Activated CD4-positive, CD25-positive, alpha-beta regulatory T cell treated with anti-CD3 and anti-CD28 coated beads, Interleukin-2, amount 50 U/mL, for 16 hours (primary cell): ENCODE measurements at places on chromosomes 5 and 9.

DNA sequence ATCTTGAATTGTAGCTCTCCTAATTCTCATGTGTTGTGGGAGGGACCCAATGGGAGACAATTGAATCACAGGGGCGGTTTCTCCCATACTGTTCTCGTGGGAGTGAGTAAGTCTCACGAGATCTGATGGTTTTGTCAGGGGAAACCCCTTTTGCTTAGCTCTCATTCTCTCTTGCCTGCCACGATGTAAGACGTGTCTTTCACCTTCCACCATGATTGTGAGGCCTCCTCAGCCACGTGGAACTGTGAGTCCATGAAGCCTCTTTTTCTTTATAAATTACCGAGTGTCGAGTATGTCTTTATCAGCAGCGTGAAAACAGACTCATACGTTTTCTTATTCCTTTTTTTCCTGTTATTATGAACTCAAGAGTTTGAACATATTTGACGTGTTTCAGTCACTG is 39.1 kb downstream of the RETREG1 start:
- no peak for DNase-seq

- DNase-seq: no peak
These were observed 72.3 kb downstream of the DROSHA start for GRCh38 chr5:31459594-31459993.

GRCh38 chr5:154112255-154112654 is 73.5 kb downstream of the MFAP3 start:
- no peak for DNase-seq

- DNase-seq: no peak
These were observed 10.2 kb downstream of the COL27A1 start for GRCh38 chr9:114165407-114166102.

DNA sequence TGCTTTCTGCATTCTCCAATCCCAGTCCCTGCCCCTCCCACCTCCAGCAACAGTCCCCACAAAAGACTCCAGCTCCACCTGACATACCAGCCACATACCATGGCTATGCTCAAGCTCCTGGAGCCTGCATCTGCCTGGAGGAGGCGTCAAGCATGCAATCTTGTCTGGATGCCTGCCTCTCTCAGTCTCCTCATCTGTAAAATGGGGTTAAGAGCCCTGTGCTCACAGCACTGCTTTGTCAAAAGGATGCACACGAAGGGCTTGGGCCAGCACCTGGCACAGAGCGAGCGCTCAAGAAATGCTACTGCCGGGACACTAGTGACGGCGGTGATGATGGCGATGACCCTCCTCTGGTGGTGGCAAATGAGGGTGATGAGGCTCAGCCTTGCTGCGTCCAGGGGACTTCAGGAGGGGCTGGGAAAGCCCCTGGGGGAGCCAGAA is 202.9 kb upstream of the IER5L start:
- DNase-seq: no peak

DNA sequence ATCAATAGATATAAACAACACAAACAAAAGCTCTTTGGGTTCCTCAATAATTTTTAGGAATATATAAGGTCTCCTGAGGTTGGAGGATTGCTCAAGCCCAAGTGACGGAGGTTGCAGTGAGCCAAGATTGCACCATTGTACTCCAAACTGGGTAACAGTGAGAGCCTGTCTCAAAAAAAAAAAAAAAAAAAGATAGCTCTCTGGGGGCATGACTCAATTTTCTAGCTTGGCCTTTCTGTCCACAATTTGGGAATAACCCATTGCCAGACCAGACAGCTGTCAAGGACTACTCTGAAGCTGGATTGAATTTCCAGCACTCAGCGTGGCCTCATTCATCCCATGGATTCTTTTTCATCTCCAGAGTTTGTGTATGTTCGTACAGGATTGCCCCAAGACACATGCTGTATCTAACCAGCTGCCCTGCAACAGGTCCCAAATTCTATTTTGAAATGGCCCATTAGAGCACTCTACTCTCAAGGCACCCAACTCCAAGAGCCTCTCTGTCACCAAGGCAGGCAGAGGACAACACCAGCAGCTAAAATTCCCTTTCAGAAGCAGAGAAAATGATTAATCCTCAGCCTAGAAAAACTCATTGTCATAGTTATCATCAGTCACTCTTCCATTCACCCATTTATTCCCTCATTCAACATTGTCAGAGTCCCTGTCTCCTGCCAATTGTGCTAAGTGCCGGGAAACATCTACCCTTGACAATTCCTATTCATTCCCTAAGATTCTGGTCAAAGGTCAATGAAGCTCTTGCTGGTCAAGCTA is 8.7 kb downstream of the FAM193B start:
- DNase-seq: no peak

GRCh38 chr9:4475301-4475700 is 15.0 kb upstream of the SLC1A1 start:
- DNase-seq: no peak

- DNase-seq: no peak
These were observed 417.1 kb downstream of the CSNK1G3 start for GRCh38 chr5:123929055-123929474.

GRCh38 chr5:60161340-60161934 is 267.9 kb upstream of the PDE4D start:
- no peak for DNase-seq

DNA sequence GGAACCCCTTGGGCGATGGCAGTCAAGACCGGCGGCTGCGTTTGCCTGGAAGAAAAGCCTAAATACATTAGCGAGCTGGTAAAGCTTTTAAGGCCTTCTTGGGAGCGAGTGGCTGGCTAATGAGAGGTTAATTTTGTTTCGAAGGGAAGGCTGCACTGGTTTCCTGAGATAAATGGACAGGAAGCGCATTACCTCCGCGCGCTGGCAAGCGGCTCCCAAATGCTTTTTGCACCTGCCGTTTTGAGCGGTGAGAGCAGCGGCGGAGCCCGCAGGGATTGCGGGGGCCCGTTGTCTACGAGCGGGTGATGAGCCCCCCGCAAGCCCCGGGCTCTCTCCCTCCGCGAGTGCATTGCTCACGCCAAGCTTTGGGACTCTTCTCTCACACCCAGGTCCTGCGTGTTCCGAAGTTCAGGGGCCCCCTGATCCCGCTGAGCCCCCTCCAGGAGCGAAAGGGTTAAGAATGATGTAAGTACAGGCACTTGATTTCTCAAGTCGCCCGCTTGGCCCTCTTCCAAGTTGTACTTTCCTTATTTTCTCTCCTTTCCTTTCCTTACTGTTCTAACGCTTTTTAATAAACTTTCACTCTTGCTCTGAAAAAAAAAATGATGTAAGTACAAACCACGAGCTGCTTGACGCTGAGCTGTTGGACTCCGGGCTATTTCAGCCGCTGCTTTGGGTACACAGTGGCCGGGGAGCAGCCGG is 3.1 kb upstream of the RGMB start:
- no peak for DNase-seq

GRCh38 chr9:98794802-98795201 is 1.6 kb downstream of the ANKS6 start:
- DNase-seq: no peak

DNA sequence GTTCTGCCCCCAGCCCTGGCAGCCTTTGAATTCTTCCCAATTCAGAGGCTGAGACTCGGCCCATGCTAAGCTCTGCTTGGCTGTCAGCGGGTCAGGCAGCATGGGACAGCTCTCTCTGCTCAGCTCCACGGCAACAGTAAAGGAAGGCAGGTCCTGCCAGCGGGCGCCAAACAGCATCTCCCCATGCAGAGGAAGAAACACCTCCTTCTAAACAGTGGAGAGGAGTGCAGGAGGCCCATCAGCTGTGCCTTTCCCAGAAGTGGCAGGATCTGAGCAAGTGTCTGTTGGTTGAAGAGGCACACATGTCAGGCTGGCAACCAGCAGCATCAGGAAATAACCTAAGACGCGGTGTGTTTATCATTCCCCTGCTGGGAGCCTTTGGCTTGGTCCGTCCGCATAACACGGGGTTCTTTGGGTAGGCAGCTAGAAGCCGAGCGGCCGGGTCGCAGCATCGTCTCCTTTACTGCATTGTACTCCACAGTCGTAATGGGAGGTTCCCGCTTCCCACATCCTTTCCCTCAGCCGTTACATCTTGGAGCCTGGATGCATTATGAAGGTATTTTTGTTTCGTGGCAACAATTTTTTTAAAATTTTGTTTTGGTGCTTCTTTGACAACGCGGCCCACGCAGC is 42.7 kb upstream of the NCS1 start:
- DNase-seq: no peak

GRCh38 chr9:128011071-128011817 is 30.5 kb upstream of the EEIG1 start:
- DNase-seq: no peak

DNA sequence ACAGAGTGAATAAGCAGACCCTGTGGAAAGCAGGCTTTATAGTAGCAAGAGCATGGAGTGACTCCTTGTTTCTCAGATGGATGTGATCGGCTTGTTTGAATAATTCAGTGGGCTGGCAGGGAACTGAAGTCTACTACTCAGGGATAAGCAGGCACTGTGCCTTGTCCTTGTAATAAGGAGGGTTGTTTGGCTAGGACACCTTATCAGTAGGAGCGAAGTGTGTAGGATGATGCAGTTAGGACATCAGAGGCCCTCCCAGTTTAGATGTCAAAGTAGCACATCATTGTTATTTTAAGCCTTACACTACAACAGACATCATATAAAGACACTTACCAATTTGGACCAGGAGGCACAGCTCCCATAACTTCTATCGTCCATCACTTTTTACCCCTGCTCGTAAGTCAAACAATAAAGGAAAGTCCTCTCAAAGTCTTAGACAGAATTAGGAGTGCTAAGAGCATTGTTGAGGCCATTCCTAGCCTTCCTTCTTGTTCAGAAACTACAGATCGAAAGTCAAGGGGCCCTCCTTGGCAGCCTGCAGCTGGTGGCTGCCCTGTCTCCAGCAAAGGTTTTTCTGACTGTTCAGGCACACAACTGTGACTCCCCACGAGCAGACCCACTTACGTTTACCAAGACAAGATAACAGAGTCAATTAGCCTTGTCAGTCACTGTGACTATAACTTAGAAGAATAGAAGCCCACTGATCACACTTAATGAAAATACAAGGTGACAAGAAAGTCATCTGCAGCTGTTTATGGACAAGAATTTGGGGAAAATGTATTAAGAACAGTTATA is 218.6 kb downstream of the SNX18 start:
- no peak for DNase-seq

DNA sequence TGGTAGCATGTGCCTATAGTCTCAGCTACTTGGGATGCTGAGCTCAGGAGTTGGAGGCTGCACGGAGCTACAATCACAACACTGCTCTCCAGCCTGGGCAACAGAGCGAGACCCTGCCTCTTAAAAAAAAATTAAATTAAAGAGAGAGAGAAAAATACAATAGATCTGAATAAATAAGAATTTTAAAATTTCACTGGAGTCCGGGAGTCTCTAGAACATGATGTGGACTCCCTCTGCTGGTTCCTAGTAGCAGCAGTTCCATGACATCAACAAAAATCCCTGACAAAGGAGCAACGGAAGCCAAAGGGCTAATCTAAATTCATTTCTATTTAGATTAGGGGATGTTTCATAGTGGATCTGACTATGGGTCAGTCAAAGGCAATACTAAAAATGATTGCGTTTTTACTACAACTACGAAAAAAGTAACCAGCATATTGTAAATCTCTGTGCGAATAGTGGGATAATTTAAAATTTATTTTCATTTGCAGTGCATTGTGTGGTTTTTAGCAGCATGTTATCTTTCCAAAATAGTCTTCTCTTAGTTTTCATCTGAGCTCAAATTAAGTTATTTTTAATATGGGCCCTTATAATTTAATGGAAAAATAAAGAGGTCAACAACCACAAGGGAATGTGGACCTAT is 6.7 kb downstream of the INIP start:
- DNase-seq: no peak

DNA sequence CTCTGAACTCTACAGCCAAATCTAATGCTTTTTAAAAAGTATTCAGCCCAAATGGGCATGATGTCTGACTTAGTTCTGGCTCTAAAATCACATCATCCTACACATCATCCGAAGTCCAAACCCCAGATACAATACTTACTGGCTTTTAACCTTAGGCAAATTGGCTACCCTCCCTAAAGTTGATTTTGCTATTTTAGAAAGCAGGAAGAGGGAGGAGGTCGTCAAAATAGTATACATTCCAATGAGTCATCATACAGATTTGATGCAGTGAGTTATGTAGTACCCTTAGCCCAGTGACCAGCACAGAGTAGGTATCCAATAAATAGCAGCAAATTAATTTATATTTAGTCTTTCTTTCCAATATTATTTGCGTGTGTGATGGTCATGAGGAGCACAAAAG is 582.0 kb upstream of the TUSC1 start:
- no peak for DNase-seq
